ENCODE measurements at places on chromosomes 13 and 19.
A peak's percentile ranks its signal among the peaks of the same experiment; 100 is the strongest.

DNA sequence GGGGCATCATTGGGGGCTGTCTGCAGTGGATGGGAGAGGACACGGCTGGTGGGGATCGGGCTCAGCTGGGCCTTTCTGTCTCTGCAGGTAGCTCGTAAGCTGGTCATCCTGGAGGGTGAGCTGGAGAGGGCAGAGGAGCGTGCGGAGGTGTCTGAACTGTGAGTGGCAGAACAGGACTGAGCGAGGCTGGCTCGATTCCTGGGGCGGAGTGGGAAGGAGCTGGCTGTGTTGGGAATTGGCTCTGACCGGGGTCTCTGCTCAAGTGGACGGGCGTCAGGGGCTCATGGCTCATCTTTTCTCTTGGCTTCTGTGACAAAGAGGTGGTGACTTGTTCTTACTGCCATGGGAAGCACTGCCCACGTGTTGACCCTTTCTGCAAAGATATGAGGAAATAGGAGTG lies 11.6 kb downstream of the TPM4 start:
- DNase-seq, result peak; percentile 23

GRCh38 chr13:108352599-108352998 lies 83.1 kb downstream of the TNFSF13B start:
- no peak for DNase-seq

DNA sequence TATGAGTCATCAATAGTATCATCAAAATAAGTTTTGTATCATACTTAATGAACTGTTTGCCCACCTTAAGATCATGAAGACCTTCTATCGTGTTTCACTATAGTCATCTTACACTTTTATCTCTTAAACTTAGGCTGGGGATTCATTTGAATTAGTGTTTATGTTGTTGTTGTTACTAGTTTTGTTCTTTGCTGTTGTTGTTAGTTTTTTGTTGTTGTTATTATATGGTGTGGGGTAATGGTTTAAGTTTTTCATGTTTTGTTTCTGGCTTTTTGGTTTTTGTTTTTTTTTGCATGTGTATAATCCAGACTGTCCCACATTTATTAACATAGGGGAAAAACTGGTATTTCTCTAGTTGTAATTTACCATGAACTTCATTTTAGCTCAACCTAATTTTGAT lies 965.1 kb upstream of the MIR17HG start:
- no peak for DNase-seq

DNA sequence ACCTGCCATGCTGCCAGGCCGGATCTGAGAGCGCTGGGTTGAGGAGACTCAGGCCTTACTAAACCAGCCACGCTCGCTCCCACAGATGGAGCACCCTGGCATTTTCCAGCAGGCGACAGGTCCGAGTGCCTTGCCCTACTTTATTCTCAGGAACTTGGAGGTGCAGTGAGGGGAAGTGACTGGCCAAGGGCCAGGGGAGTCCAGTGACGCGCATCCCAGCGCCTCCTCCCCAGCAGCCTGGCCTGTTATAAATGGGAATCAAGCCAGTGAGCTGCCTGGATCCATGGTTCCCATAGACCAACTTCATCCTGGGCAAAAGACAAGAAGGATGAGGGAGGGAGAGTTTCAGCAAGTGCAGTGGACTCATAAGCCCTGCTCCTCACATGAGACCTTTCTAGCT lies 35.5 kb downstream of the TMED1 start:
- DNase-seq, result no peak

GRCh38 chr19:37980419-37981170 lies 73.6 kb downstream of the SIPA1L3 start:
- DNase-seq, result peak; percentile 49

- peak; percentile 49 for DNase-seq
Measured at GRCh38 chr13:102555914-102556553, 40.8 kb upstream of the TPP2 start.

DNA sequence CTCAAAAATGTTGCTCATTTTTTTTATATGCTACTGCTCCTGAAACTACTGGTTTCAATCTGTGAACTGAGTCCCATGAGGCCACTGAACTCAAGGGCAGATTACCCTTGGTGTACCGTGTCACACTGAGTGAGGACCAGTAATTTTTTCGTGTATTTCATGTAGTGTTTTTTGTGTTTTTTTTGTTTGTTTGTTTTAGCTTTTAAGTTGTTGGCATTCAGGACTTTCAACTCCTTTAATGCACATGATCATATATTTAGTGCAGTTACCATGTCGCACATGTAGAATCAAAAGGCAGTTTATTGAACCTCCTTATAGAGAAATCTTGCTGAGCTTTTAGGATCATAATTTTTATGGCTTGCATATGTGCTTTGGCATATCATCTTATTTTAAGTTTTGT lies 58.0 kb downstream of the TPT1 start:
- DNase-seq, result no peak

- no peak for DNase-seq
Measured at GRCh38 chr19:50000841-50001557, 24.2 kb downstream of the VRK3 start.

- no peak for DNase-seq
Measured at GRCh38 chr13:102176846-102177245, 225.0 kb downstream of the FGF14 start.

DNA sequence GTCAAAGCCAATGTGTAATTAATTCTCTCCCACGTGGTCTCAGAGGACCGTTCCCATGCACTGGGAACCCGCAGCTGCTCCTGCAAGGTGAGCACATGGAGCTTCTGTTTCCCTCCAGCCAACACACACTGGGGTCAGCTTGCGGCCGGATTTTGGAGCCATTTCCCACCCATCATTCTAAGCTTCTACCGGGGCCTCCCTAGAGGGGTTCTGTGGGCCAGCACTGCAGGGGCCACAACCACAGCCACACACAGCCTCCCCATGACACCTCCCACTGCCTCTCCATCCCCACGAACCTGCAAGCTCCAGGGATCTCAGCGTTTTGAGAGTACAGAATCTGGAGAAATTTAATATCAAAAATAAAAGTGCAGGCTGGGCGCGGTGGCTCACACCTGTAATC lies 120.7 kb upstream of the SOX1 start:
- DNase-seq, result no peak

DNA sequence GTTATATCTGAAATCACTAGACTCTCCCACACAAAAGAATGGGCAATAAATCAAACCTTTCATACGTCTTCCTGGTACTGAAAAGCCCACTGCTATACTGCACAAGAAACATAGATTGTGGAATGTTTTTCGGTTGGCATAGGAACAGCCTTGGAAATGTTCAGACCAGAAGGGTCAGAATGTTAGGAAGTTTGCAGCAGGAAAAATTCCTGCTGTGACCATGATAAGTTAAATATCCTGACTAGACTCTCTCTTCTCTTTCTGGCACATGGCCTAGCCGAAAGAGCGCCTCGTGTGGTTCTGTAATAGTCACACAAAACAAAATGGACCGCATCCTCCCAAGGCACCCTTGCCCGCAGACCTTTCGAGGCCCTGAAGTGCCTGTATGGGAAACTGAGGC lies 427.2 kb downstream of the COG6 start:
- DNase-seq, result no peak

GRCh38 chr19:4816202-4816949 lies 15.1 kb downstream of the TICAM1 start:
- no peak for DNase-seq

DNA sequence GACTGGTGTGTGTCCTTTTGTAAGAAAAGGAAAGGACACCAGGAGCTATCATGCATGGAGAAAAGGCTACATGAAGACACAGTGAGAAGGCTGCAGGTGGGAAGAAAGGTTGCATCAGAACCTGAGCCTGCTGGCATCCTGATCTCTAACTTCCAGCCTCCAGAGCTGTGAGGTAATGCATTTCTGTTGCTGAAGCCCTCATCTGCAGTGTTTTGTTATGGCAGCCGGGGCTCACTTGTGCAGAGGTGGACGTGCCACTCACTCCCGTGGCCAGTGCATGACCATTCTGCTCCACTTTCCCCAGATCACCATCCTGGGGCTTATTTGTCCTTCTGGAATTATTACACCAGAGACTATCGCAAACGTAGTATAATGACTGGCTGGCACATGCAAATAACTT lies 155.3 kb downstream of the IRS2 start:
- no peak for DNase-seq

DNA sequence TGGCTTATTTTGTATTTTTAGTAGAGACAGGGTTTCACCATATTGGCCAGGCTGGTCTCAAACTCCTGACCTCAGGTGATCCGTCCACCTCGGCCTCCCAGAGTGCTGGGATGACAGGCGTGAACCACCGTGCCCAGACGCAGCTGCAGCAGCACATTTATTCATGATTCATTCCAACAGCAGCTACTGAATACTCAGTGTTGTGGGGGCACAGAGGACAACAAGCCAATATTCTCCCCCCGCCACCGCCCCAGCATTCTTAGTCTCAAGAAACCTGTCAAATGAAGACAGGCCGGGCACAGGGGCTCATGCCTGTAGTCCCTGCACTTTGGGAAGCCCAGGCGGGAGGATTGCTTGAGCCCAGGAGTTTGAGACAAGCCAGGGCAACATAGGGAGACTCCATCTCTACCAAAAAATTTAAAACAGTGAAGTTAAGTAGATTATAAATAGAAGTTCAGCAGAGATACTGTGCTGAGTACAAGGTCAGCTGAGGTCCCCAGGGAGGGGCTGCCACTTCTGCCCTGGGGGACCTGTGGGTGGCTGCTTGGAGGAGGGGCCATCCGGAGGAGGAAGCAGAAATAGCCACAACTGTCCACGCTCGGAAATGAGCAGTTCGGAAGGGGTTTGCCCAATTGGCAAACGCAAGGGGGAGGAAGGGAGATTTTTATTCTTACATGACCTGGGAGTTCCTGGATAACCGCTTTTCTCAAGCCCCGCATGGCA lies 4.3 kb downstream of the DOT1L start:
- DNase-seq, result peak; percentile 77

- DNase-seq, result peak; percentile 25
Measured at GRCh38 chr13:111253365-111253872, 67.0 kb upstream of the TEX29 start.

DNA sequence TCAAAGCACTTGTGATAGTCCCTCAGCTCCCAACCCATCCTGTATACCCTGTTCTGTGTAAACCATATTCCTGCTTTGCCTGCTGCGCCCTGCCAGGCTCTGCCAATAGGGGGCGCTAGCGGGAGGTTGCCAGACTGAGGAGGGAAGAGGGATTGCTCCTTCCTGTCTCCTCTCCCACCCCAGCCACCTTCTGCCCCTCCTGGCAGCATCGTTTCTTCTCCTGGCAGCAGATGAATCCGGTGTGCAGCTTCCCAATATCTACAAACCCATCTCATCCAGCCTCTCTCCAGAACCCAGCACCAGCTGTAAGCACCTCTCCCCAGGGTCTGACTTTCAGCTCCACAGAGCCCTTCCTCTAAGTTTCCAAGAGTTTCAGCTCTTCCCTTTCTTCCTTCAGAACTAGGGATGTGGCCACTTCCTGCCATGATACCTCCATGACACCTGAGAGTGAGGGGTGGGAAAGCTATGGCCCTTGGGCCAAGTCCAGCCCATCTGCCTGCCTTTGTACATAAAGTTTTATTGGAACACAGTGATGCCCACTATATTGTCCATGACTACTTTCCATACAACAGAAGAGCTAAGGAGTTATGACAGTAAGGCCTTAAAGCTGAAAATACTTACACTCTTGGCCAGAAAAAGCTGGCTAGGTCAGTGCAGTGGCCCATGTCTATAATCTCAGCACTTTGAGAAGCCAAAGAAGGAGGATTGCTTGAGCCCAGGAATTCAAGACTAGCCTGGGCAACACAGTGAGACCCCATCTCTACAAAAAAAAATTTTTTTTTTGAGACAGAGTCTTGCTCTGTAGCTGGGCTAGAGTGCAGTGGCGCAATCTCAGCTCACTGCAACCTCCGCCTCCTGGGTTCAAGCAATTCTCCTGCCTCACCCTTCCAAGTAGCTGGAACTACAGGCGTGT lies 34.5 kb upstream of the ATP1A3 start:
- no peak for DNase-seq

GRCh38 chr19:21604951-21605476 lies 99.6 kb downstream of the ZNF429 start:
- no peak for DNase-seq

- peak; percentile 26 for DNase-seq
Measured at GRCh38 chr13:65378943-65379519, 1851.1 kb downstream of the PCDH9 start.

DNA sequence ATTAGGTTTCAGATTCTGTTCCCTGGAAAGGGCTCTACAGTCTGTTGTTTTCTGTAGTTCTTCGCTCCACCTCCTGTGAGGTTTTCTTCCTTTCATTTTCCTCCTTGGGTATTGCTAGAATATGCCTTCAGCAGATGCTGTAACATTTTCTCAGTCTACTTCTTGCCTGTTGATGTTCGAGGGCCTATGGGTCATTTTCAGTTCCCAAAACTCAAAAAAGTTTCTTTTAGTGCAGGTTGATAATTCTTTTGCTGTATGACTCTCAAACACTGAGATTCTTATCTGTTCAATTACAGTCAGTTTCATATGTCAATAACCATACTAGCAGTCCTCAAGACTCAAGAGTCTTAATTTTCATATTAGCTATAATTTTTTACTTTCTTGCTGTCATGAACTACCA lies 268.3 kb downstream of the RFC3 start:
- no peak for DNase-seq
